ENCODE measurements at places on chromosomes 7 and 10. TPM values are rescaled to one million over a fixed set of nuclear protein-coding genes. Genes with fewer than 3 reads are reported as not detected.

DNA sequence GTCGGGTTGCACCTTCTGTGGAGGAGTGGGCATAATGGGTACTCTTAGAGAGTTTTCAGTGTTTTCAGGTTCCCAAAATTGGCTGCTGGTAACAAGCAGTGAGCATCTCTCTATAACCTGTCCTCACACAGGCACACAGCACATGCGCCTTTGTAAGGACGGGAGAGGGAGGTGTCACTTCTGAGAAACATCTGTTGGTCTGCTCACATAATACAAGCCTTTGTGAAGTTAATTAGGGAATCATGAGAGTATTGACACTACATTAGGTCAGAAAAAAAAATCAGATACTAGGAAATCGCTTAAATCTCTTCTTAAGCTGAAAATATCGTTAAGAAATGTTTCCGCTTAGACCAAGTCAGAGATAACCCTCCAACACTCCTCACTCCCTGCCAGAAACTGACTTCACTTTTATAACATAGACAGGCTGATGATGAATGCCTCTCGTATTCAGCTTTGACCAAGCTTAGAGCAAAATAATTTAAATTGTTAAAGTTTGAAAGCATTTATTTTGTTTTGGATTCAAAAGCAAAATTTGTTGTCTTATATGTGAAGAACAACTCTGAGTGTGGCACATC is 769.7 kb downstream of the TNS3 start:
- peaks cover 7% of the 10 kb centered on the region for H3K4me1 ChIP-seq
- no peak overlapping the region for H3K4me3 ChIP-seq
- no peaks in the 10 kb centered on the region for H3K27me3 ChIP-seq
- H3K27ac ChIP-seq, result no peak overlapping the region
- no peaks in the 10 kb centered on the region for H3K36me3 ChIP-seq

- H3K27ac ChIP-seq, result no peak overlapping the region
- H3K4me1 ChIP-seq, result no peaks in the 10 kb centered on the region
- no peak for DNase-seq
- 0 out of 2 replicates have a peak, but pooled peaks cover 1% of the 10 kb centered on the region for H3K36me3 ChIP-seq
- H3K27me3 ChIP-seq, result no peaks in the 10 kb centered on the region
These were observed 68.5 kb downstream of the TBXAS1 start for GRCh38 chr7:139897422-139898090.

GRCh38 chr10:1230592-1231275 is 174.5 kb downstream of the WDR37 start:
- H3K27me3 ChIP-seq, result no peaks in the 10 kb centered on the region
- H3K4me3 ChIP-seq, result no peak overlapping the region
- DNase-seq, result no peak
- H3K4me1 ChIP-seq, result no peaks in the 10 kb centered on the region
- no peaks in the 10 kb centered on the region for H3K36me3 ChIP-seq

DNA sequence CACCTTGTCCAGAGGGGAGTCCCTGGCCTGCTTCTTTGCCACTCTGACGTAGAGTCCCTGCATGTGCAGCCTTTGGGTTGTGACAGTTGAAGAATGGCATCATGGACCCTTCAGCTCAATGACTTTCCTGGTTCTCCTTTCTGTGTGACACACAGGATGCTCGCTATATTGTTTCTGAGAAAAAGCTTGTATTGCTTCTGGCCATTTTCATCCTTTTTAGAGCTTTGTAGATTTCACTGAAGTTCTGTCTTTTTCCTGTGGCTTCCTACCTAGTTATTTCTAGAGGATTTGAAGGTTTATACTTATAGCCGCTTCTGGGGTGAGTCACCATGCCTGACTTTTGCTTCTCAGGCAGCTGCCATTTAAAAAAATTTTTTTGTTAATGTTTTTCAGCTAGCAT is 27.0 kb downstream of the SND1 start:
- H3K4me1 ChIP-seq, result peaks cover 13% of the 10 kb centered on the region
- H3K4me3 ChIP-seq, result no peak overlapping the region
- no peaks in the 10 kb centered on the region for H3K36me3 ChIP-seq
- no peaks in the 10 kb centered on the region for H3K27me3 ChIP-seq
- peak; percentile 71 for DNase-seq
- H3K27ac ChIP-seq, result peak overlapping the region; percentile 76

DNA sequence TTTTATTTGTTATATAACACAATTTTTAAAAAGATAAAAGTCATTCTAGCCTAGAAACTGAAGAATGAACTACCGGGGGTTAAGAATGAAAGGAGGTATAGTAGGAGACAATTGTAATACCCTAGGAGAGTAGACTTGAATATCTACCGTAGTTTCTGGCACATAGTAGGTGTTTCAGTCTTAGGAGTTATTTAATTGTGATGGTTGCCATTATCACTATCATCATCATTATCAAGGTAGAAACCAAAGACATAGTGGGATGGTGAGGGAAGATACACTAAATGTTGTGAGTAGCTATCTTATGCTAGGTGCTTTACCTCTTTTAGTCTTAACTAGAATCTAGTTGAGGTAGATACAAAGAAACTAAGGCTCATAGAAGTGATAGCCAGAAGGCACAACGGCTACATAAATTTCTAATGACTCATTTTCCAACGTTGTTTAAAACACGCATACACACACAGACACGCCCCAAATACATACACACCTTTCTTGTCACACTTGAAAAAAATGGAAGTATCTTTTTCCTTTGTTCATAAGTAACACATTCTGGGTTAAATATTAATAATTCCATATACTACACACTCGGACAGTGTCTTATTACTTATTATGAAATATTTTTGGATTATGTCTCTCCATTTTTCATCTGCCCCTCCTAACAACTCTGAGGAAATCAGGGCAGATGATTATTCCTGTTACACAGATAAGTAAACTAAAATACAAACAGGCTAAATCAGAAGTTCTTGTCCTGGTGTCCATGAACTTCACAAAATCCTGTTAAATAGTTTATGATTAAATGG is 2.0 kb upstream of the ANLN start:
- H3K27ac ChIP-seq, result no peak overlapping the region
- no peaks in the 10 kb centered on the region for H3K36me3 ChIP-seq
- H3K4me1 ChIP-seq, result no peaks in the 10 kb centered on the region

Gene TMEM270
- not detected for total RNA-seq
